ENCODE measurements at places on chromosomes 7 and 10. TPM values are rescaled to one million over a fixed set of nuclear protein-coding genes. Genes with fewer than 3 reads are reported as not detected.

The DCLRE1C gene
- 47.4 TPM for total RNA-seq

DNA sequence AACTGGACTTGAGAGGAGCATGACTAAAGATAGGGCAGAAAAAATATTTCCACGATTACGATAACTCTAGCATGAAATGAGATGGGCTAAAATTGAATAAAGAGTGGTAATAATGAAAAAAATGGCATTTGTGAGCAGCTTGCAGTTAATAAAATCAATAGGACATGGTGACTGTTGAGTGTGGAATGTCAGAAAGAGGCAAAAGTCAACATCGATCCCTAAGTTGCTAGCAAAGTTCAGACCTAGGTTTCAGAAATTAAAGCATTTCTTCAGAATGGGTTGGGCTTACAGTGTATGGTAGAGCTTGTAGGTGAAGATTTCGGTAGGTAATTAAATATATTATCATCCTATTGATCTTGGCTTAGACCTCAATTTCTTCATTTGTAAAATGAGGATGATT, 656.7 kb upstream of the NRG3 start:
- no peak overlapping the region for H3K4me3 ChIP-seq
- H3K27ac ChIP-seq = no peak overlapping the region

The MYOZ1 gene
- not detected for total RNA-seq

GRCh38 chr10:102919992-102920739, 2.1 kb downstream of the CNNM2 start:
- peaks cover 6% of the 10 kb centered on the region for H3K36me3 ChIP-seq
- H3K4me1 ChIP-seq = peaks cover 59% of the 10 kb centered on the region
- peak overlapping the region; percentile 90 for H3K4me3 ChIP-seq
- no peak for DNase-seq
- H3K27me3 ChIP-seq = no peaks in the 10 kb centered on the region

The PYROXD2 gene
- total RNA-seq = 5.1 TPM

DNA sequence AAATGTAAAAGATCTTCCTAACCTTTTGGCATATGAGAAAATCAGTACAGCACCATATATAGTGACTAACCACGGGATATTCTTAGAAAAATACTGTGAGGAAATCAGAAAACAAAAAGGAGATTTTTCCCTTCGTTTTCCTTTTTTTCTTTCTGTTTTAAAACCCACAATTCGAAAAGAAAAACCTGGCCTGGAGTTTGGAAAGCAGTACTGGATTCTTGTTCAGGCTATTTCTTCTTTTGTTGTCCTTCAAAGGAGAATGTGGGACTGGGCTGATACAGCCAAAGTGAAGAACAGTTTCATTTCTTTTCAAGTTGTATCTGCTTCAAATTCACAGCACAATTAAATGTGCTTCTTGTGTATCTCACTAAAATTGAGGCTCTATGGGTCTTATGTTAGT, 156.8 kb upstream of the PHYHIPL start:
- H3K4me1 ChIP-seq = no peaks in the 10 kb centered on the region
- H3K27ac ChIP-seq = no peak overlapping the region
- no peaks in the 10 kb centered on the region for H3K27me3 ChIP-seq
- no peak overlapping the region for H3K4me3 ChIP-seq
- no peaks in the 10 kb centered on the region for H3K36me3 ChIP-seq
- DNase-seq = no peak

DNA sequence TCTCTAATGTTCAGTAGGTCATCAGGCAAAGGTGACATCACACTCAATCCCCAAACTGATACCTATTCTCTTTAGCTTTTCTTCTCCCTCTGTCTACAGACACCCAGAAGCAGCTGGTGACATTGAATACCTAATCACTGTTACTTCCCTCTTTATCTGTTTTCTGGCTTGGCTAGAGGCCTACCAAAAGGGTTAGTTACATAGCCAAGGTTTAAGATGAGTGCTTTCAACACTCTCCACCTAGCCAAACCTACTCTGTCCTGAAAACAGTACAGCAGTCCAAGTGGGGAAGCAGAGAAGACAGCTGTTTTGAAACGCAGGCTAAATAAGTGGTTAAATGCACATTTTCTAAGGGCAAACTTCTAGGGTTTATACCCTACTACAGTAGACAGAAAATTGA, 39.4 kb downstream of the CCNJ start:
- no peak overlapping the region for H3K27ac ChIP-seq
- H3K27me3 ChIP-seq = no peaks in the 10 kb centered on the region
- no peak for DNase-seq
- peaks cover 13% of the 10 kb centered on the region for H3K4me1 ChIP-seq
- H3K36me3 ChIP-seq = peaks cover 20% of the 10 kb centered on the region

DNA sequence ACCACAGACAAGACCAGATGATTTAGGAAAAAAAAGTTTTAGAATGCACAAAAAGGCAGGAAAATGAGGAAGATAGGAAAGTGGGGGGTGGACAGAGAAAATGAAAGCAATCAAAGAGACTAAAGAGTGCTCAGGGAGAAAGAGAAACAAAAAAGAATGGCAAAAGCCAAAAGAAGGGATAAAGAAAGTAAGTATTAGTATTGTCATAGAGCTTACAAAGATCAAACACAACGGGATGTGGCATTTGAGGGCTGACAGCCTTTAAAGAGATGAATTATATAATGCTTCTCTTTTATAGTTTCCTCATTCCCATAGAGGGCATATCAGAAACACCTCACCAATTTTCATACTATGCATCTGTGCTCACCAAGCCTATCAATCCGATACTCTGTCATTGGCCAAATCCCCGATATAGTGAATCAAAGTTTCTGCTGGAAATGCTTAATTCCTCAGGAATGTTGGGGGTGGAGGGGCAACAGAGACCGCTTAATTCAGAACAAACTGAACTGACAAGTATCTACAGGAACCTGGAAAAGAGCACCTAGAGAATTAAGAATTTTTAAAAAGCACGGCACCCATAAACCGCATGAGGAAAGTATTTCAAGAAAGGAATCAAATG, 2.7 kb downstream of the COG5 start:
- H3K27ac ChIP-seq = peak overlapping the region; percentile 90
- H3K4me1 ChIP-seq = peaks cover 69% of the 10 kb centered on the region
- H3K36me3 ChIP-seq = peaks cover 15% of the 10 kb centered on the region

The FGL2 gene
- total RNA-seq = 9.9 TPM

The SLC13A4 gene
- not detected for total RNA-seq

The LIPM gene
- not detected for total RNA-seq

GRCh38 chr10:76334255-76334654, 902.8 kb downstream of the LRMDA start:
- H3K4me3 ChIP-seq = no peak overlapping the region
- no peak overlapping the region for H3K27ac ChIP-seq
- H3K4me1 ChIP-seq = no peaks in the 10 kb centered on the region
- H3K36me3 ChIP-seq = no peaks in the 10 kb centered on the region
- no peaks in the 10 kb centered on the region for H3K27me3 ChIP-seq

The TUBAL3 gene
- total RNA-seq = not detected

- H3K27ac ChIP-seq = no peak overlapping the region
- no peaks in the 10 kb centered on the region for H3K4me1 ChIP-seq
- no peaks in the 10 kb centered on the region for H3K27me3 ChIP-seq
- H3K4me3 ChIP-seq = no peak overlapping the region
- no peak for DNase-seq
Measured at GRCh38 chr7:82690929-82691328, 247.4 kb upstream of the CACNA2D1 start.

DNA sequence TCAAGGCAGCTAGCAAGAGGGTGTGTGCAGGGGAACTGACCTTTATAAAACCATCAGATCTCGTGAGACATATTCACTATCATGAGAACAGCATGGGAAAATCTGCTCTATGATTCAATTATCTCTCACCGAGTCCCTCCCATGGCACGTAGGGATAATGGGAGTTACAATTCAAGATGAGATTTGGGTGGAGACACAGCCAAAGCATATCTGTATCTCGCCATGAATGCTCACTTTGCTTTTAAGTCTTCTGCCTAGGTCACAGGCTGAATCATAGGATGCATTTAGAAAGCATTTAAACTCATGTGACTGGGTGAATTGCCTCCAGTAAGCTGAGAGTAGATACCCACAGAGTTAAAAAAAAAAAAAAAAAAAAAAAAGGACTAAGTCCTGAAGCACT, 220.0 kb downstream of the AGMO start:
- H3K36me3 ChIP-seq = no peaks in the 10 kb centered on the region
- DNase-seq = no peak
- no peak overlapping the region for H3K4me3 ChIP-seq
- H3K4me1 ChIP-seq = no peaks in the 10 kb centered on the region

DNA sequence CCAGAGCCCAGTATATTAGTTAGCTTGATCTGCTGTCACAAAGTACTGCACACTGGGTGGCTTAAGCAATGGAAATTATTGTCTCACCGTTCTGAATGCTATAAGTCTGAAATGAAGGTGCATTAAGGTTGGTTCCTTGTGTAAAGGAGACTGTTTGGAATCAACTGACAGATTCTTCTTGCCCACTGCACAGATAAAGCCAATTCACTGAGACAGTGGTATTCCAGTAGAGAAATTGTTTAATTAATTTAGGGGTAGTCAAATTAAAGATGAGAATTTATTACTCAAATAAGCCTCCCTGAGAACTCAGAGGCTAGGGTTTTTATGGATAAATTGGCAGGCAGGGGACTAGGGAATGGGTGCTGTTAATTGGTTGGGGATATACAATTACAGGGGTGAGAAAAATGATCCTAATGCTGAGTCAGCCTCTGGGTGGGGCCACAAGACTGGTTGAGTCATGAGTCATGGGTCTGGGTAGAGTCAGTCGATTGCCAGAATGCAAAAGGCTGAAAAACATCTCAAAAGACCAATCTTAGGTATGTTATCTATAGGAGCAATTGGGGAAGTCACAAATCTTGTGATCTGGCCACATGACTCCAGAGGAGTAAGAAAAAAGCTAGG, 23.5 kb upstream of the SAMD9L start:
- H3K27me3 ChIP-seq = peaks cover 6% of the 10 kb centered on the region
- peaks cover 28% of the 10 kb centered on the region for H3K36me3 ChIP-seq
- no peak for DNase-seq
- no peak overlapping the region for H3K4me3 ChIP-seq
- no peak overlapping the region for H3K27ac ChIP-seq

- peaks cover 11% of the 10 kb centered on the region for H3K27me3 ChIP-seq
- H3K36me3 ChIP-seq = no peaks in the 10 kb centered on the region
- no peak overlapping the region for H3K4me3 ChIP-seq
- no peak for DNase-seq
- H3K4me1 ChIP-seq = peaks cover 19% of the 10 kb centered on the region
Measured at GRCh38 chr7:69739931-69740431, 141.7 kb downstream of the AUTS2 start.

DNA sequence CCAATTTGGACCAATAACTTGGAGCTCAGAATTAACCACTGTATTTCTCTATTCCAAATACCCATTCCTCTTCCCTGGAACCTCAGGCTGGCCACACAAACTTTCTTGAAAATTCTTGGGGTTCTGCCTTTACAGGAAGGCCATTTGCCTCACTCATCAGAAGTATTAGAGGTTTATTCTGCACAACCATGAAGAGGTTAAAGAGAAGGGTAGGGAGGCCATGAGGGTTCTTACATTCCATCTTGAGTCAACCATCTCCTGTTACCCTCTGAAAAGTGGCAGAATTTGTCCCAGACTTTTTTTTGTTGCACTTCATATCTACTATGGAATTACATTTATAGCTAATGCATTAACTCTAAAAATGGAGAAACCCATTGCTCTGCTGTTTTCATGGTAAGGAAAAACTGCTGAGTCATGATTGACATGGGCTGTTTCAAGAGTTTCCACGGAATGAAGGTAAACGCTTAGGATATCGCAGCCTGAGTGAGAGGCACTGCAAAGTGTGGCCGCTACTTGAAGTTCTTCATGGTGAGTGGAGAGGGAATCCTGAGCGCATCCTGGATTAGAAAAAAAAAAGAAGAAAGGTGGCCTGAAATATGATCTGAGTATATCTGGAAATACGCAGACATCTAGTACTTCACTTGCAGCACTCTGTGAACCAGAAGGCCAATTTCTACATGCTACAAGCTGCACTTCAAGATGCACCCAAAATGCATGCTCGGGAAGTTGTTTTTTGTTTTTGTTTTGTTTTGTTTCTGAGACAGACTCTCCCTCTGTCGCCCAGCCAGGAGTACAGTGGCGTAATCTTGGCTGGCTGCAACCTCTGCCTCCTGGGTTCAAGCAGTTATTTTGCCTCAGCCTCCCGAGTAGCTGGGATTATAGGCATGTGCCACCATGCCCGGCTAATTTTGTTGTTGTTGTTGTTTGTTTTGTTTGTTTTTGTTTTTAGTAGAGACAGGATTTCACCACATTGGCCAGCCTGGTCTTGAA, 83.7 kb downstream of the KIAA1217 start:
- no peak overlapping the region for H3K27ac ChIP-seq
- no peaks in the 10 kb centered on the region for H3K27me3 ChIP-seq
- no peaks in the 10 kb centered on the region for H3K36me3 ChIP-seq
- no peaks in the 10 kb centered on the region for H3K4me1 ChIP-seq
- H3K4me3 ChIP-seq = no peak overlapping the region

The CDC14C gene
- not detected for total RNA-seq

DNA sequence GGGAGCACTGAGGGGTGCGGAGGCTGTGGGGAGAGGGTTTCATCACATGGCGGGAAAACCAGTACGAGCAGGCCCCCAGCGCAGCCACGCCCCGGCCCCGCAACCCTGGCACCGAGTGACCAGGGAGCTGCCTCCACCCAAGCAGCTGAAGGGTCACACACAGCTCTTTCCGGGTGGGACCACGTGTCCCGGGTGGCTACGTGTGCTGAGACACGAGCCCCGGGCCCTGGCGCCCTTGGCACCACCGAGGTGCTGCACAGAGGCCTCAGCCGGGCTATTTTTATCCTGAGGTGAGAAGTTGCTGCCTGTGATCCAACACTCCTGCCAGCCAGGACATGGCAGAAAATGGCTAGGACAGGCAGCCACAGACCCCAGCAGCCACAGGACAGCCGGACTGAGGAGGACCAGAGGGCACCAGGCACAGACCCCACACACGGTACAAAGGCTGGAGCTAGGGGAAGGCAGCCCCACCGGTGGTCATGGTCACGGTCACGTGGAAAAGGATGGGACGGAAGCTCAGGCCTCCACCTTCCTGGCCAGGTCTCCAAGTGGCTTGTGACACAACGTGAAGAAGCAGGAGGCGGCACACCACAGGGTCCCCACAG, 223.7 kb downstream of the MAD1L1 start:
- no peaks in the 10 kb centered on the region for H3K36me3 ChIP-seq
- H3K27ac ChIP-seq = no peak overlapping the region
- H3K4me3 ChIP-seq = no peak overlapping the region
- H3K4me1 ChIP-seq = no peaks in the 10 kb centered on the region

GRCh38 chr7:116492654-116493109, 6.9 kb upstream of the CAV2 start:
- H3K4me1 ChIP-seq = no peaks in the 10 kb centered on the region
- no peak overlapping the region for H3K27ac ChIP-seq
- H3K27me3 ChIP-seq = peaks cover 45% of the 10 kb centered on the region
- no peak for DNase-seq

The IGF2BP3 gene
- total RNA-seq = 0.84 TPM

DNA sequence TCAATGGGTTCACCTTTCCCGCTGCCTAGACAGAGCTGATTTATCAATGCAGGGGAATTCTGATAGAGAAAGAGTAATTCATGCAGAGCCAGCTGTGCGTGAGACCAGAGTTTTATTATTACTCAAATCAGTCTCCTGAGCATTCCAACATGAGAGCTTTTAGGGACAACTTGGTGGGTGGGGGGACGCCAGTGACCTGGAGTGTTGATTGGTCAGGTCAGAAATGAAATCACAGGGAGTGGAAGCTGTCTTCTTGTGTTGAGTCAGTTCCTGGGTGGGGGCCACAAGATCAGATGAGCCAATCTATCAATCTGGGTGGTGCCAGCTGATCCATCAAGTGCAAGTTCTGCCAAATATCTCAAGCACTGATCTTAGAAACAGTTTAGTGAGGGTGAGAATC, 99.0 kb upstream of the CAV2 start:
- no peaks in the 10 kb centered on the region for H3K36me3 ChIP-seq
- H3K27ac ChIP-seq = no peak overlapping the region
- H3K4me3 ChIP-seq = no peak overlapping the region
- no peak for DNase-seq
- peaks cover 32% of the 10 kb centered on the region for H3K27me3 ChIP-seq
